ENCODE measurements at places on chromosomes 1 and 21.

GRCh38 chr1:37363535-37363934 is 110.8 kb upstream of the ZC3H12A start:
- no peak for DNase-seq

DNA sequence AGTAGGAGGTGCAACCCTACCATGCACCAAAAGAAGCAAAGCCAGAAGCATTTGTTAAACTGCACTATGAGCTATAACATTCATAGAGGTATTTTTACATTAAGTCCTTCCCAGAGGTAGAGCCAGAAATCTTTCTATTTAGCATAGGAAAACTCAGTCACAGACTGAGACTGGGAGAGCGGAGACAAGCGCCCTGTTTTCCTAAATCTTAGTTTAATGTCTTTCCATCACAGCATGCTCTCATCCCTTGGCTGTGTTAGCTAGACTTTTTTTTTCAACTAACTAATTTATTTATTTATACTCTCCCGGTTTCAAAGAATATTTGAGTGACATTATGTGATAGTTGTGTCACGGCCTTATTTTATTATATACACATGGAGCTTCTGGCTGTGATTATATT is 304.1 kb downstream of the LMX1A start:
- no peak for DNase-seq

- DNase-seq: no peak
Measured at GRCh38 chr1:53765657-53766056, 26.7 kb upstream of the GLIS1 start.

DNA sequence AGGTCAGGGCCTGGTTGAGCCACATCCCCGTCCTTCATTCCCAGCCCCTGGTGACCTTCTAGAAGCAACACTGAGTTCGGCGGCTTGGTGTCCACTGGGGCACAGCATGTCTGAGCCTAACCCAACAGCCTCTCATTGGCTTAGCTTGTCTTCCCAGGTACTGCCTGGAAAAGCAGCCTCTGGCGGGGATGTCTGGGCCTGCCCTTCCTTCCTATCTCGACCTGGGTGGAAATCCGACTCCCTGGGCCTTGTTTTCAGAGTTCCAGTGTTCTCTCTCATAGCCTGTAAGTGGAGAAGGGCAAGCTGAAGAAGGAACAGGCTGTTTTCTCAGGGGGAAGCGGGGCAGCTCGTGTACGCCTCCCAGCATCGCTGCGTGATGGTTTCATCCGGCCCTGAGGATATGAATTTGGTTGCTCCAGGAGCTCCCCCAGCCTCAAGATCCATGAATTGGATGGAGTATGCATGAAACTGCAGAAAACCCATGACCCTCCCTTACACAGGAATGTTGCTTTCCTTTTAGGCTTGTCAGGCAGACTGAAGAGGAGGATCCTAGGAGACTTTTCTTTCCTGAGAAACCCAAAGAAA is 116.5 kb upstream of the IRF2BP2 start:
- no peak for DNase-seq

GRCh38 chr1:35589516-35590427 is 16.7 kb downstream of the TFAP2E start:
- no peak for DNase-seq

GRCh38 chr1:24186711-24186992 is 437 bp downstream of the IFNLR1 start:
- DNase-seq: no peak

DNA sequence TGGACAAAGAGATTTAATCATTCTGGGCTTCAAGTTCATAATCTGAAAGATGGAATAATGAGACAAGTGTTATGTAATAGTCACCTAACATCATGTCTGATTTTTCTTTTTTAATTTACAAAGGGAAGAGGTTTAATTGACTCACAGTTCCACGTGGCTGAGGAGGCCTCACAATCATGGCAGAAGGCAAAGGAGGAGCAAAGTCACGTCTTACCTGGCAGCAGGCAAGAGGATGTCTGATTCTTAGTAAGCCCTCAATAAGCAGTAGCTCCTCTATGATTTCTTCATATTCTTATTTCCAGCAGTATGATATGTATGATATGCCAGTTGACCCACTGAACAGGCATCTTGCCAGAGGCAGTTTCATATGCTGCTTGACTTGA is 152.7 kb downstream of the S1PR1 start:
- no peak for DNase-seq

DNA sequence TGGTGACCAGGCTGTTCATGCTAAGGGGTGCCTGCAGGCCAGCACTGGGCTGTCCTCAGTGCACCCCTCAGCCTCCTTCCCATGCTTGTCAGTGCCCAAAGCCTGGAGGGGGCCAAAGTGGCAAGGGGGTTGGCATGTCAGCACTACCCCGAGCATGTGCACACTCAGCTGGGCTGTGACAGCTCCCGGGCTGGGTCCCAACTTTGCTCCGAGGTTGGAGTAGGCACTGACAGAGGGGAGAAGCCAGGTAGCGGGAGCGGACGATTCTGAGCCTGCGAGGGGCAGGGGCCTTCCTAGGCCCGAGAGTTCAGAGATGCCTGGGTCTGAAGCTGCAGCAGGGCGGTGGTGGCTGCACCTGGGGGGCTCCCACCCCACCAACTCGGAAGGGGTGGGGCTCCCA is 119.0 kb downstream of the MAST2 start:
- no peak for DNase-seq

- no peak for DNase-seq
Measured at GRCh38 chr1:97506368-97506767, 414.5 kb downstream of the DPYD start.

GRCh38 chr1:4059270-4059669 is 159.2 kb upstream of the C1orf174 start:
- DNase-seq: no peak

DNA sequence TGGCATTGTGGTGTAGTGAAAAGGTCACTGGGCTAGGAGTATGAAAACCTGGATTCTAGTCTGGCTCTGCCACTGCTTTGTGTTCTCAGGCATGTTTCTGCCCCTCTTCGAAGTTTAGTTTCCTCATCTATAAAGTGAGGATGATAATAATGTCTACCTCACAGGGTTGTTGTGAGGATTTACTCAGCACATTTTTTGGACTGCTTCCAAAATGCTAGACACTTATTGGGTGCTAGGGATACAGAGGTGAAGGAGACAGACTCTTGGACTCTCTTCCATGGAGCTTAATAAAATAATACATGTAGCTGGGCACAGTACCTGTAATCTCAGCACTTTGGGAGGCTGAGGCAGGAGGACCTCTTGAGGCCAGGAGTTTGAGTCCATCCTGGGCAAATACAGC is 3.6 kb downstream of the KIF2C start:
- DNase-seq: peak; percentile 24

GRCh38 chr1:204414016-204414415 is 2.4 kb upstream of the PPP1R15B start:
- no peak for DNase-seq

- DNase-seq: no peak
Measured at GRCh38 chr1:185420588-185421081, 103.6 kb upstream of the IVNS1ABP start.

GRCh38 chr21:41418393-41418792 is 7.6 kb upstream of the MX1 start:
- DNase-seq: no peak

- DNase-seq: peak; percentile 11
Measured at GRCh38 chr1:182995894-182996293, 27.3 kb upstream of the LAMC1 start.

- no peak for DNase-seq
Measured at GRCh38 chr1:36239941-36240637, 15.8 kb downstream of the THRAP3 start.

DNA sequence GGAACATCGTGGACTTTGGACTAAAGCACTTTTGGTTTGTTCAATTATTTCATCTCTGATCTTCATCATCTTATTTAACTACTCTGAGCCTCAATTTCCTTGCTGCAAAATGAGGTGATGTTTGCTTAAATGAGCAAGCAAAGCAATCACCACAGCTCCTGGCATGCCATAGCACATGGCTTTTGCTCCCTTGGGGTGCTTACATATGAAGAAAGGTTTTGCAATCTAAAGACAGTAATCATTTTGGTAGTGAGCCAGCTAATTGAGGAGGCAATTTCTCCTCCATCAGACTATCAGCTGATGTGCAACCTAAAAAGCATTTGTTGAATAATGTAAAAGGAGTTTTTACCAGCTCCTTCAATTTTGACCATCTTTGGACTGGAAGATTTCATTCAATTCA is 68.8 kb upstream of the KCNJ15 start:
- no peak for DNase-seq

- DNase-seq: no peak
Measured at GRCh38 chr1:43866201-43866600, 67.4 kb upstream of the ARTN start.

GRCh38 chr1:100076319-100076718 is 56.4 kb downstream of the SASS6 start:
- DNase-seq: no peak

DNA sequence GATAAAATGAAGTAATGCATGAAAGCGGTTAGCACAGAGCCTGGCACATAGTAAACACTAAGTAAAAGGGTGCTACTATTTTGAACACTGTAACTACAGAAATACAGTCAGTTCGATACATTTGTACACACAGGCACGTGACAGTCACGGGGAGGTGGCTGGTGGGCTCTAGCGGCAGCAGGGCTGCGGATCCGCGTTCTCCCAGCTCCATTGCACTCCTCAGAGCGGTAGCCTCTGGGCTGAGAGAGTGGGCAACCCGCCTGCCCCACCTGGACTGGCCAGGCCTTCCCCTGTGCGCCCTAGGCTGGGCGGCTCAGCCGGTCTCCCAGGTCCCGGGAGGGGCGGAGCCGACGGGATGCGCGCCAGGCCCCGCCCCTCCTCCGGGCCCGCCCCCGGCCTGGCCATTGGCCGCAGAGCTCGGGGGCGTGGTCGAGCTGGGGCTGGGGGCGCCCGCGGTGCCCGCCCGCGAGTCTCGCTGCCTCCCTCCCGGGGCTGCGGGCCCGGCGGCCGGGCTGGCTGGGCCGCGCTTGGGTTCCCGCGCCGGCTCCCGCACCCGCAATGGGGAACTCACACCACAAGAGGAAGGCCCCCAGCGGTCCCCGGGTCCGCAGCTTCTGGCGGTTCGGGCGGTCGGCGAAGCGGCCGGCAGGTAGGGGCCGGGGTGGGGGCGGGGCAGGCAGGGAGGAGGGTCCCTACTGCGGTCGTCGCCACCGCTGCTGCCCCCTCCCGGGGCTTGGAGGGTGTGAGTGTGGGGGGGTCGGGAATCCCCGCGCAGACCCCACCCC is 51.2 kb upstream of the SYNC start:
- peak; percentile 78 for DNase-seq

DNA sequence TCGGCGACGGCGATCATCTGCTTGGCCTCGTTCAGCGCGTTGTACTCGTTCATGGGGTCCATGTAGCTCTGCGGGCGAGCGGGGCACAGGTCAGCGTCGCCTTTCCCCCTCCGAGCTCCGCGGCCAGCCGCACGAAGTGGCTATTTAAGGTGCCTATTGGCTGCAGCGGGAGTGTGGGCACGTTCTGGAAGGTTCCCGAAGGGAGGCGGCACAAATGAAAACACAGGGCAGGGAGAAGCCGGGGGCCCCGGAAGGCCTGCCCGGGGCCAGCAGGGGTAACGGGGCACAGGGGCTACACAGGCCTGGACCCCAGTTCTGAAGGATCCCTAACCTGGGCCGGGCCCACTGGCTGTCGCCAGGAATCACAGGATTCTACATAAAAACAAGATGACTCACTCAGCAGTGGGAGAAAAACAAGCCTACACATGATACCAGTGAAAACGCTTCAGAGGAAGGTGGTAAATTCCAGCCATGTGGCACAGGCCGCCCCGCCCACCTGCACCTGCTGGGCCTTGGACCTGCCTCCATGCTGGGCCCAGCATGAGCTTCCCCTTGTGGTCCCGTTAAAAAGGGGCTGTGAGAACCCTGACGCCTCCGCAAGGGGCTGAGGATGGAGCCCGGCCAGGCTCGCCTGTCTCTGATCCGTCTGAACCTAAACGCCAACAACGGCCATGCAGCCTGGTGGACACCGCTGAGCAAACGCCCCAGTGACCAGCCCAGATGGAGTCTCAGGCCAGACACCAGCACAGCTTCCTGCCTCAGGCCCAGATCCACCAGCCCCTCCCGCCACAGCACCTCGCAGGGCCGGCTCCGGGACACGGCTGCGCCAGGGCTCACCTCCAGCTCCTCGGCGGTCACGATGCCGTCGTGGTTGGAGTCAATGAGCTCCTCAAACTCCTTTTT is 3.9 kb upstream of the TNFRSF4 start:
- DNase-seq: no peak

GRCh38 chr1:31201931-31202360 is 37.7 kb downstream of the NKAIN1 start:
- DNase-seq: no peak

- DNase-seq: no peak
Measured at GRCh38 chr1:31142406-31142805, 76.9 kb upstream of the PUM1 start.

DNA sequence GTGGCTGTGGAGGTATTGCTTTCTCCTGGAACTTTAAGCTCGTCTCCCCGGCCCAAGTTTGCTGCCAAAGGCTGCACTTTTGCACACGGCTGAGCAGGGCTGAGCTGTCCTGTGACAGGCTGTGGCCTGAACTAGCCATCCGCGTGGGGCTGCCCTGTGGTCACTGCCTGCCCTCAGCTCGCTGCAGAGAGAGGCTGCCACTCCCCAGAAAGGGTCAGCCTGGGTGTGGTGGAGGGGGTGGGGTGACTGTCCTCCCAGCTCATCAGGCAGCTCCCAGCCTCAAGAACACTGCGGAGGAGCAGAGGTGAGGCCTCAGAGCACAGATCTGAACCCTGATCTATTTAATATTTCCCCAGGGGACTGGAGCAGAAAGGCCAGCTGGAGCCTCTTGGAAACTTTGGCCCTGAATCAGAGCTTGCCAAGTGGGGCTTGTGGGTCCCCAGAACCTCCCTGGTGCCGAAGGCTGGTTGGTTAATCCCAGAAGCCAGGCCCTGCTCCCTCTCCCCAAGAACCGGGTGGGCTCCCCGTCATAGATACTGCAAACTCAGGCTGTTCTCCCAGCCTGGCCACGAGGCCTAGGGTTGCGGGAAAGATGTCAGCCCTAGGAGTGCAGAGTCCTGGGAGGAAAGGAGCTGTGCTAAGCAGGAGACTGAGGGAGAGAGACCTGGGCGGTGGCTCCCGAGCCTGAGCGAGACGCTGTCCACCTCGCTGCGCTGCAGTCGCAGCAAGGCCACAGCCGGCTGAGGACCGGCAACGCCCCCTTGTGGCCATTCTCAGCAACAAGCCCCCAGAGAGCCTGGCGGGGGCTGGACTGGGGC is 125.1 kb upstream of the IPO9 start:
- DNase-seq: peak; percentile 63

- peak; percentile 88 for DNase-seq
Measured at GRCh38 chr1:45299981-45300668, 26.6 kb upstream of the HPDL start.

GRCh38 chr1:217029281-217030157 is 306.3 kb upstream of the ESRRG start:
- no peak for DNase-seq
